ENCODE measurements at places on chromosomes 11 and 22. TPM values are rescaled to one million over a fixed set of nuclear protein-coding genes. Genes with fewer than 3 reads are reported as not detected.

The MMP27 gene
- total RNA-seq, result not detected

The PKDREJ gene
- not detected for total RNA-seq

The KIF18A gene
- total RNA-seq, result 33.3 TPM

The PLA2G3 gene
- not detected for total RNA-seq

GRCh38 chr11:93969925-93970922 lies 50.9 kb upstream of the HEPHL1 start:
- DNase-seq, result no peak

DNA sequence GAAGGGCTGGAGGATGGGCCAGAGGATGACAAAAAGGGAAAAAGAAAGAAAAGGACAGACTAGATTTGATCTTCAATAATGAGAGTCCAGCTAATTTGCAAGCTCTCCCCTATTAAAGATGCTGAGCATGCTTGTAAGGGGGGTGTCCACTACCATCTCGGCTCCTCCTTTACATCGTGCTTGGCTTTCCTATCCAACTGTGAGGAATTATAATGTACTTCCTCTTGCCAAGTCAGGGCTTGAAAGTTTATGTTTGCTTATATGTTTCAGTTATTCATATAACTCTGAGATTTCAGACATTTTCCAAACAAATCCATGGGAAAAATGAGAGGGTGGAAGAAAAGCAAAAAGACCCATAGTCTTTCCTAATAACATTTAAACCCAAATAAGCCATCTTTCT lies 387.1 kb downstream of the METTL15 start:
- no peak for DNase-seq

GRCh38 chr11:84560206-84560605 lies 1066.9 kb downstream of the DLG2 start:
- no peak for DNase-seq

- DNase-seq, result no peak
Measured at GRCh38 chr11:11074686-11075335, 217.0 kb upstream of the ZBED5 start.

DNA sequence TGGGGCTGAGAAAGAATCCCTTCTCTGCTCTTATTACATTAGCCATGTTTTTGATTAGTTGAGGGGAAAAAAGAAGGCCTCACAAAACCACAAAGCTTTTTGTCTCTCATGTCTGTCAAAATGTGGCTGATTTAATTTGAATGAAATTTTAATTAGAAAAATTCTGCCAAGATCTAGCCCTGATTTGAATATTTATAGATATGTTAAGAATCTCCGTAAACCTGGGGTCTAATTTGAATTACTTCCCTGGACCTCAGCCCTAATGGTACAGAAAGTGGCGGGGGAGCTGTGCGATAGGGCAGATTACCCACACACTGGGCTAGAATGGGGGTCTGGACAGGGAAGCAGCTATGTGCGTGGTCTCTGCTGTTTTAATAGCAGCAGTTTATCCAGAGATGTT lies 141.3 kb upstream of the TTC12 start:
- no peak for DNase-seq

GRCh38 chr11:43983221-43983810 lies 40.9 kb downstream of the C11orf96 start:
- no peak for DNase-seq

DNA sequence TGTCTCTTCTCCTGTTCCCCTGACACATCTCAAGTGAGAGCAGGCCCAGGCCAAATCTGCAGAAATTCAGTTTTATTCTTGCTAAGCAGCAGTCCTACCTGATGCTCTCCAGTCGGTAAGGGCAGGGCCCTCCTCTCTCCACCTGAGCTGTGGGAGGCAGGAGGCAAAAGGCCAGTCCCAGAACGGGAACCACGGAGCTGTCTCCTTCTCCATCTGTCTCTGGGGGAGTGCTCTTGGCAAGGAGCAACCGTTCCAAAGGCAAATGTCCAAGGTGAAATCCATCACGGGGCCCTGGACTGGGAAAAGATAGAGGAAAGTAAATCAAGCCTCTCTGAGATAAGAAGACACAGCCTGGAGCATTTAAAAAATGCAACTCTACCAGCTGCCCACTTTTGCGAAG lies 65.2 kb upstream of the CDON start:
- DNase-seq, result no peak

GRCh38 chr11:10392095-10393079 lies 62.7 kb upstream of the AMPD3 start:
- DNase-seq, result no peak

- no peak for DNase-seq
Measured at GRCh38 chr22:26974914-26975803, 317.8 kb downstream of the MIAT start.

GRCh38 chr11:95434009-95434408 lies 203.0 kb upstream of the SESN3 start:
- DNase-seq, result no peak

GRCh38 chr22:46774253-46774979 lies 12.0 kb downstream of the TBC1D22A start:
- no peak for DNase-seq

- no peak for DNase-seq
Measured at GRCh38 chr11:45225277-45225676, 60.9 kb downstream of the SYT13 start.

GRCh38 chr11:62774407-62774806 lies 3.2 kb downstream of the TAF6L start:
- no peak for DNase-seq

Data from SJSA1 (cell line).